SHP77 (cell line): ENCODE measurements at places on chromosomes 12 and 14.

GRCh38 chr12:31322801-31323207 is 3.1 kb downstream of the SINHCAF start:
- DNase-seq: no peak

DNA sequence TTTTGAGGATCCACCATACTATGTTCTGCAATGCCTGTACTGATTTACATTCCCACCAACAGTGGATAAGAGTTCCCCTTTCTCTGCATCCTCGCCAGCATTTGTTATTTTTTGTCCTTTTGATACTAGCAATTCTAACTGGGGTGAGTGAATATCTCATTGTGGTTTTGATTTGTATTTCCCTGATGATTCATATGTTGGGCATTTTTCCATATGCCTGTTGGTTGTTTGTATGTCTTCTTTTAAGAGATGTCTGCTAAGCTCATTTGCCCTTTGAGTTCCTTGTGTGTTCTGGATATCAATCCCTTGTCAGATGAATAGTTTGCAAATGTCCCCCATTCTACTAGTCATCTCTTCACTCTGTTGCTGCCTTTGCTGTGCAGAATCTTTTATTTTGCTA is 49.0 kb upstream of the MSRB3 start:
- DNase-seq: no peak

- DNase-seq: no peak
Observed at GRCh38 chr12:188910-189621, 24.9 kb downstream of the SLC6A12 start.

- no peak for DNase-seq
Observed at GRCh38 chr14:104112609-104113571, 25.5 kb upstream of the KIF26A start.

- no peak for DNase-seq
Observed at GRCh38 chr14:94295360-94296180, 2.5 kb upstream of the SERPINA10 start.

- no peak for DNase-seq
Observed at GRCh38 chr12:28427046-28427445, 236.8 kb downstream of the CCDC91 start.

GRCh38 chr14:24430143-24430681 is 458 bp downstream of the KHNYN start:
- DNase-seq: peak; percentile 34

- no peak for DNase-seq
Observed at GRCh38 chr12:66036317-66036716, 94.2 kb downstream of the LLPH start.

- no peak for DNase-seq
Observed at GRCh38 chr14:90451443-90451842, 54.6 kb downstream of the CALM1 start.

- DNase-seq: no peak
Observed at GRCh38 chr12:47840571-47840970, 20.9 kb upstream of the HDAC7 start.

DNA sequence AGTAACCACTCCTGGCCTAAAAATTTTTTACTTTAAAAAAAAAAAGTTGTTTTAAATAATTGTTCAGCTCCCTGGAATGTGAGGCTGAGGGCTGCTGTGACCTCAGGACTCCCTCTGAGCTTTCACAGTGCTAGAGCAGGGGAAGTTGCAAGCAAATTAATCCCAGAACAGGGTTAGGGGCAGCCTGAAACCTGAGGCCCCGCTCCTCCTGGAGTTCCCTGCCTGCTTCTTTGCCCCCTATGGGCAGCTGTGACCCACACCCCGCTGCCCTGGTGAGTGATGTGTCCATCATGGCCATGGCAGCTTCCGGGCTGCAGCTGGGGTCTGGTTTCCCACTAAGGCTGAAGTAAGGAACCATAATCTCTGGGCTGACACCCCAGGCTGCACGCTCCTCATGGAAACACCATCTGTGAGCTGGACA is 9.5 kb downstream of the RITA1 start:
- DNase-seq: no peak

DNA sequence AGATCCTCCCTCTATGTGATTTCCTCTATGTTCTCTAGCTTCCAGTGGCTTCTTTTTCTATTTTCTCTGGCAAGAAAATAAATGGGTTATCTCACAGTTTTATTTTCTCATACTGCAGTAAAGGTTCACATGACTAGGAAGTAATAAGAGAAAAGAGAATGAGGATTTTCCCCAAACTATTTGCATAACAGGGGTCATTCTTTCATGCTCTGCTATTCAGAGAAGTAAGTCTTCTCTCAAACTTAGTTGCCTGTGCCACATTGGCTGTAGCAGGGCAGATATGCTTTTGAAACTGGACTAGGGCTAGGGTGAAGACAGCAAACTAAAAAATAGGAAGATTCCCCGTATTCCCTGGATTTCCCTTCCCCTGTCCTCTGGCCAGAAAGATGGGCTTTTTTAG is 57.4 kb downstream of the ACSM4 start:
- no peak for DNase-seq
